ENCODE measurements at places on chromosomes 3 and 15.
A peak's percentile ranks its signal among the peaks of the same experiment; 100 is the strongest.

DNA sequence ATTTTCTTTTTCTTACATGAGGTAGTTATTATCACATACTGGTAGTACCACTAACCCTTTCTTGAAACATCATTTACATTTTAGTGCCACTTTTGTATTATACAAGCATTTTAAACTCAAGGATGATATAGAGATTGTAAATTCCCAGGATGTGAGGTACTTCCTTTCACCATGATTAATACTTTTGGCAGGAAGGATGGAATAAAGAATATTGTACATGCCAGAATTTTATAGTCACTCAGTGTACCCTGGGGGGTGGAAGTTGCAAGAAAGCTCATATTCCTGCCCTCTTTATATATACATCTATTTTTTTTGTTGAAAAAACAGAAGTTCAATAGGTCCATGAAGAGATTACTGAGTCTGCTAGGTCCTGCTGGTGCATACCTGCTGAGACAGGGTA, 141.0 kb upstream of the PLSCR5 start:
- peak; percentile 14 for DNase-seq

DNA sequence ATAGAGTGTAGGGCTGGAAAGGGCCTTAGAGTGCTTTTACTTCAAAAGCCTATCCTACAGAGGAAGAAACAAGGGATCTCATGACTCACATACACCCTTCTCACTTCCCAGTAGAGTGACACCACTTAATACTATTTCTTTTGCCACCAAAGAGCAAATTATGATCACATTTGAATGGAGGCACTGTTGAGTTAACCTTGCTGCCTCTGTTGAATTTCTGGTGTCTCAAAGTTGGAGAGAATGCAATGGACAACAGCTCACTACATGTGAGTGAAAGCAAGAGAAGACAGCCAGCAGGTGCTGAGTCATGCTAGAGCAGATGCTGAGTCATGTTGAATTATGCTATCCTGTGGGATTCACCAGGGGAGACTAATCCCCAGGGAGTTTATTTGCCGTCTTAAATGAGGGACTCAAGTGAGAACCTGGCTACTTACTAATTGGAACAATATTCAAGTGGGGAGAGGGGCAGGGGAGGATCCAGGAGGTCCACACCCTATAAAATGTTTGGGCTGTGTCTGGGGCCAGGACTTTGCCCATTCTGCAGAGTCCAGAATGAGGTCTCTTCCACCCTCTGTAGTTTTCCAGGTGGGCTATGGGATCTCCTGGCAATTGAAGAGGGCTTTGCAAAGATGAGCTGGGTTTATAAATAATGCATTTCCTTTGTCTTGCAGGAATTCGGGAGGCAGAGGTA, 35.8 kb downstream of the ST8SIA2 start:
- no peak for DNase-seq

GRCh38 chr15:95887666-95888390, 442.7 kb upstream of the NR2F2 start:
- DNase-seq, result peak; percentile 54

DNA sequence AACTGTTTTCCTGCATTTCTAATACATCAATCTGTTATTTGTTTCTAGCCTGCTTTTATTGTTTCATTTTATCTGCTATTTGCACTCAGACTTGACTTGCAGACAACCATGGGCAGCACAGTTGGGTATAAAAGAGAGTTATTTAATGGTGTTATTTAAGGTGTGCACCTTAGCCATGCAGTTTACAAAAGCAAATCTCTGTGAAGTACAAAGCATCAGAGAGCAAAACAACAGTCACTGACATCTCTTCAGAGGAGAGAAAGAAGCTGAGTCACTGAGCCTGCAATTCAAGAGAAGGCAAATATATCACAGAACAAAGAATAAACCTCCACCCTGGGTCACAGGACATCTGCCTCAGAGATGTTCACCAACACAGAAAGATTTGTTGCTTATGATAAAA, 255.9 kb upstream of the ICE2 start:
- no peak for DNase-seq

- no peak for DNase-seq
Measured at GRCh38 chr3:141487521-141488252, 860 bp downstream of the RASA2 start.
